ENCODE measurements at places on chromosomes 16 and 17. TPM values are rescaled to one million over a fixed set of nuclear protein-coding genes. Genes with fewer than 3 reads are reported as not detected.

TP53TG3F gene
- total RNA-seq: not detected

CUEDC1 gene
- total RNA-seq: 0.41 TPM

GALR2 gene
- total RNA-seq: 1.0 TPM

CMTM3 gene
- total RNA-seq: 46.3 TPM

TP53TG3B gene
- total RNA-seq: not detected

TBC1D16 gene
- total RNA-seq: 2.5 TPM

DNA sequence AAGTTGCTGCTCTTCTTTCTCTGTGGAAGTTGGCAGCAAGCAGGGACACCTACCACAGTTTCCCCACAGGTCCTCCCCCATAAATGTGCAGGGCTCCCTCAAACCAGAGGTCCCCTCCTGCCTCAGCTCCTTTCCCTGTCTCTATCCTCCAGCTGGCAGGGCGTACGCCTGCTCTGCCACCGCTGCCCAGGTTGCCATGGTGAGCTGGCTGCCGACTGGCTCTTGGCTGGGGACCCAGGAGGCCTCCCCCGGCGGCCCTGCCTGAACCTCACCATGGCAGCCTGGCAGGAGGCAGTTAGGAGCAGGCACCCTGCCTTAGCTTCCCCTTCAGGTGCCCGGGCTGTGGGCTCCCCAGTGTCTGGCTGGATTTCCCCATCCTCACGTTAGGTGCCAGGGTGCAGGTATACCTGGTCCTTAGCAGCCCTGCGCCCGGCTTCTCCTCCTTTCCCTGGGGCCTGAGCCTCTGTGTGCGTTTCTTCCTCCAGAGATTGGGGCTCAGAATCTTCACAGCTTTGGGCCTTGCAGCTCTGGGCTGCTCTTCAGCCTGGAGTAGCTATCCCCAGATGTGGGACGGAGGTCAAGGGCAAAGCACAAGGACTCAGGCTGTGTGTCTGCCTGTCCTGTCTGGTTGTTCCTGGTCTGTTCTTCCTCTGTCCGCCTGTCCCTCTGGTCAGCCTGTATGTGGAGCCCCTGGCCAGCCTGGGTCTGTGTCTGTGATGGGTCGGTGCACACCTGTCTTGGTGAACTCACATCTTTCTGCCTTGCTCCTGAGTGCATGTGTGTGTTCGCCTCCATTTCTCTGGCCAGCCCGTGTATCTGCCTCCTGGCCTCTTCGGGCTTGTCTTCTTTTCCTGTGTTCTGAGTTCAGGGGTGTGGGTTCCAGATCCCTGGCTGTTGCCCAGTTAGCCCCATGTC lies 15.7 kb downstream of the GJD3 start:
- no peak for DNase-seq

GRCh38 chr16:54602666-54603065 lies 316.1 kb upstream of the IRX3 start:
- no peak for DNase-seq

GRCh38 chr16:46980926-46981325 lies 7.5 kb upstream of the DNAJA2 start:
- no peak for DNase-seq

GRCh38 chr17:77140878-77141767 lies at the start of gene SEC14L1:
SEC14L1 (plus strand) TSS chr17:77140969; CDS start chr17:77143597, 2,628 bp downstream.
- peak; percentile 51 for DNase-seq

GRCh38 chr16:87138316-87138715 lies 178.9 kb downstream of the C16orf95 start:
- DNase-seq: no peak

DNA sequence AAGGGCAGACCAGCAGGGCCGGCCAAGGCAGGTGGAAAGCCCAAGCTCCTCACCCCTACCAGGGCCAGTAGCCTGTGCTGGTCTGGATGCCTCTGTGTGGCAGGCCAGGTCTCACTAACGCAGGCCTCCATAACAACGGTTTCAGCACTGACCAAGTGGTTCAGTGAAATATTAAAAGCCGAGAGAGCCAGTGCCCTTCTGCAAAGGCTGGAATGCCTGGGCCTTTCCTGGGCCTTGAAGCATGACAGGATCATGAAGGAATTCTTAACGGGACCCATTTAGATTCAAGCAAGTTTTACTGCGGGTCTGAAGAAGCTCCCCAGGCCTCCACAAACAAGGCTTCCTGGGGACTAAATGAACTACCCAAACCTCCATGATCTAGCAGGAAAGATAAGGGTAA lies 16.3 kb downstream of the ADAD2 start:
- no peak for DNase-seq

GRCh38 chr16:23132775-23133463 lies 16.3 kb downstream of the USP31 start:
- no peak for DNase-seq

DNA sequence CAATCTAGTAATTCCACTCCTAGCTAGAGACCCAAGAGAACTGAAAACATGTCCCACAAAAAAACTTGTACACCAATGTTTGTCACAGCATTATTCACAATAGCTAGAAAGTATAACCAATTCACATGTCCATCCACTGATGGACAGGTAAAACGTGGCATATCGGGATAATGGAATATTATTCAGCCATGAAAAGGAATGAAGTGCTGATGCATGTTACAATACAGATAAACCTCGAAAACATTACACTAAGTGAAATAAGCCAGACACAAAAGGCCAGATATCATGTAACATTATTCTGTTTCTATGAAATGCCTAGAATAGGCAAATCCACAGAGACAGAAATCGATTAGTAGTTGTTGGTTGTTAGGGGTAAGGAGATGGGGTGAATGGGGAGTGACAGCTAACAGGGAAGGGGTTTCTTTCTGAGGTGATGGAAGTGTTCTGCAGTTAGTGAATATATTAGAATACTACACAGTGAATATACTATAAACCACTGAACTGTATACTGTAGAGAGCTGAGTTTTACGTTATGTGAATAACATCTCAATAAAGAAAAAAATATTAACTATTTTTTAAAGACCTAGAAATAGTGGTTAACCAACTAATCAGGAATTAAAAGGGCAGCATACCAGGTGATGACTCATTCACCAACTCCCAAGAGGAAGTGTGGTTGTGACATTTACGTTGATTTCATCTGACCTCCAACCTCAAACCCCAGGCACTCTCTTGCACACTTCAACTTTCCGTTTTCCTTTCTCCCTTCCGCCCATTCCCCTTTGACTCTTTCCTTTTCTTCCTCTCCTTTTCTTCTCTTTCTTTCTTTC lies 48.6 kb downstream of the GAS7 start:
- no peak for DNase-seq

DNA sequence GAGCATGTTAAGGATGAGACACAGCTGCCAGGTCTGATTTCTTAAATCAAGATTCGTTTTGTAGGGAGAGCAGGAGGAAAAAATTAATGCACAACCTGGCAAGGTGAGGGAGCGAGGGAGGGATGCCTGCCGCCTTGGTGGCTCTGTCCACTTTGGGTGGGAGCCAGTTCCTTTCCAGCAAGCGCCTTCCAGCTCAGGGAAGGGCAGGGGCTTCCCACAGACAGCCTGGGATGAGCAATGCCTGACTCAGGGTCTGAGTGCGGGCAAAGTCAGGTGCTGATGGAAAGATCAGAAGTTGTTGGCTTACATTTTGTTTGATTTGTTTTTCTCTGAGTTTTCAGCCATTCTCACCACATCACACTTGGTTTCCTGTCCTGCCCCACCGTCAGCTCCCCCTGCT lies 220.7 kb downstream of the ENGASE start:
- DNase-seq: no peak

- DNase-seq: peak; percentile 7
Measured at GRCh38 chr17:66633317-66633965, 201.5 kb upstream of the CACNG5 start.

GRCh38 chr17:79219208-79219935 lies 144.7 kb downstream of the ENGASE start:
- no peak for DNase-seq

DNA sequence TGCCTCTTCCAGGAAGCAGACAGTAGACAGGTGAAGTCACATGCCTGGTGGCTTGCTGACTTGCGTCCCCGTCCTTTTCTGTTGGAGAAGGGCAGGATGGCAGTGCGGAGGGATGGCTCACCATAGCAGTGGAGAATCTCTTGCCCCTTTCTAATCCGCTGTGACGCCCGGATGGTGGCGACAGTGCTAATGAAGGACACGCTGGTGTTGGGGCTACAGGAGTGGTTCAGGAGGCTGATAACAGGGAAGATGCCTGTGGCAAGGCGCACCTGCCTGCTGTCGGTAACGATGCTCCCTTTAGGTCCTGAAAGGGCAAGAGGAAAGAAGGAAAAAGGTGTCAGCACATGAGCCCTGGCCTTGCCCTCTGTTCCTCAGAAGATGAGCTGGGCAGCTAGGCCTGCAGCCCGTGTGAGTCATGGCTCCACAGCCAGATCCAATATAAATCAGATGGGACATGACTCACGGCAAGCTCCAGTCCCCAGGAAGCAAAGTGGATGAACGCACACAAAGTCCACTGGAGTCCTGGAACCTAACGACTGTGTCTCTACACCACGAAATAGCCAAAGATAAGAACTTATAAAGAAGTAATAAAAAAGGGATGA lies 25.5 kb downstream of the SERPINF1 start:
- no peak for DNase-seq

DNA sequence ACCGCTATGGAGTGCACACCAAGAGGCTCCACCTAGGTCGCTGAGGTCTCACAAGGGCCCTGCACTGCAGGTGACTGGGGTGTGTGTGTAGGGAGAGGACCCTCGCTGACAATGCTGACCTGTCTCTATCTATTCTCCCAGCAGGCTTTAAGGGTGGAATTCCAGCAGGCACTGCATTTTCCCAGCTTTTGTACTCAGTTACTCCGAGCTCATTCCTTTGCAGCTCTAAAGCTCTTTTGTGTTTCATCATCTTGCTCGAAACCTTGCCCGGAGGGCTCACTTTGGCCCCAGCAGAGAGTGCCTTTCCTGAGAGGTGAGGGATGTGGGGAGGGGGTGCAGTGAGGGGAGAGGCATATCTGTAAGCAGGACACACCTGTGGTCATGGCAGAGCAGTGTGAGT lies 39.3 kb downstream of the SMPD3 start:
- no peak for DNase-seq

All from CD4-positive, alpha-beta T cell (primary cell).